ENCODE measurements at places on chromosomes 7 and 10. TPM values are rescaled to one million over a fixed set of nuclear protein-coding genes. Genes with fewer than 3 reads are reported as not detected.

GRCh38 chr7:152354061-152354460 is 81.7 kb downstream of the KMT2C start:
- no peak overlapping the region for H3K4me3 ChIP-seq
- H3K36me3 ChIP-seq, result peaks cover 21% of the 10 kb centered on the region
- no peak for DNase-seq
- no peak overlapping the region for H3K27ac ChIP-seq
- H3K4me1 ChIP-seq, result peaks cover 12% of the 10 kb centered on the region
- H3K27me3 ChIP-seq, result no peaks in the 10 kb centered on the region

- H3K36me3 ChIP-seq, result no peaks in the 10 kb centered on the region
- no peak overlapping the region for H3K4me3 ChIP-seq
- peak; percentile 19 for DNase-seq
- no peaks in the 10 kb centered on the region for H3K27me3 ChIP-seq
- no peaks in the 10 kb centered on the region for H3K4me1 ChIP-seq
- no peak overlapping the region for H3K27ac ChIP-seq
These were observed 20.6 kb upstream of the GDI2 start for GRCh38 chr10:5833814-5834213.

DNA sequence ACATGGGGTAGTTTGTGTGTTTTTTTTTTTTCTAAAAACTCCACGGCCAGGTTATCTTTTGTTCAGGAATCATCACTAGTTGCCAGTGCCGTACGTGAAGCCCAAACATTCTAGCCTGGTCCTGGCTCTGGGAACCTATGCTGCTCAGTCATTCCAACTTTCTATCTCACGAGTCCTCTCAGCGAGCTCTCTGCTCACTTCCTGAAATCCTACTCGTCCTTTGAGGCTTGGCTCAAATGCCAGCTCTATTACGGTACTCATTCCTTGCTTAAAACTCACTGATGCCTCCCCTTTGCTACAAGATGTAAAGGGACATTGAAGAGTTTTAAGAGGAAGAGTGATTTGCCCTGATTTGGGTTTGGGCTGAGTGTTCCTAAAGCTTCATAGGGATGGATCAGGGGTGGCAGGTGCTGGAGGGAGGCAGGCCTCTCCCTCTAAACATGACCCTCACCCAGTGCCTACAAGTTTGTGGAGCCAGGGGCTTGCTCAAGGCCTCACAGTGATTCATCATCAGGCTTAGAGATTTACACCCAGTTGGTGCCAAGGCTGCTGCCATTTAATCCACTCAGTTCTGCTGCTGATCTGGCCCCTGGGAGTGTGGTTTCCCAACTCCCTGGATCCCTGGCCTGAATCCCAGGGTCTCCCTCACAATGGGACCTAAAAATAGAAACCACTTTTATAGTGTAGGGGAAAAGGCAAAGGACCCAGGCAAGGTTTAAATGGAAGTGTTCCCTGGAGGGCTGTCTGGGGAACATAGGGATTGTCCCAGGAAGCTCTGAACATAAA is 46.1 kb upstream of the R3HCC1L start:
- H3K27ac ChIP-seq, result no peak overlapping the region
- no peak overlapping the region for H3K4me3 ChIP-seq
- H3K27me3 ChIP-seq, result no peaks in the 10 kb centered on the region
- H3K4me1 ChIP-seq, result no peaks in the 10 kb centered on the region
- no peaks in the 10 kb centered on the region for H3K36me3 ChIP-seq

DNA sequence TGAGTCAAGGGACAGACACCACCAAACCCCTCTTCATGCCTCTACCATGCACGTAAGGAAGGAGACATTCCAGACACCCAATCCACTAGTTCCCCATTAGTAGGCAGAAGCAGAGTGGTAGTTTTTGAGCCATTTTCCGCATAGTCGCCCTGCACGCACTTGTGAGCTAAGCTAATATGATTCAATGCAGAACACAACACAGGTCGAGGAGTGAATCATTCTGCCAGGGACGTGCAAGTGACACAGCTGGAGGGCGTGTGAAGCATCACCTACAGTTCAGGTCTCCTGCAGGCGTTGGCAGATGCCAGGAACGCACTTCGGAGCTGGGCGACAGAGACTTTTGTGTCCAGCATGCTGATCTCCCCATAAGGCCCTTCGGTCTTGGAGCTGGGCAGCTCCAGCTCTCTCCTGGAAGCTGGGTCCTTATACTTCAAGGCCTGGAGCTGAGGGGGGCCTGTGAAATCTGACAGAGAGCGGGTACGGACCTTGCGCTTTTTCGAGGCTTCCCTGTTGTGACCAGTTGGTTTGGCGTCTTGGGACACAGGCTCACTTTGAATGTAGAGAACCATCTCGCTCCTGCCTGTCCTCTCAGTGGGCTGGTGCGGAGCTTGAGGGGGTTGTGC is 102.4 kb downstream of the SVIL start:
- H3K27me3 ChIP-seq, result no peaks in the 10 kb centered on the region
- no peak for DNase-seq
- peaks cover 53% of the 10 kb centered on the region for H3K4me1 ChIP-seq
- H3K4me3 ChIP-seq, result no peak overlapping the region
- peak overlapping the region; percentile 79 for H3K27ac ChIP-seq

GRCh38 chr10:28858646-28859045 is 181.3 kb downstream of the BAMBI start:
- no peaks in the 10 kb centered on the region for H3K27me3 ChIP-seq
- no peak overlapping the region for H3K27ac ChIP-seq
- no peak for DNase-seq
- no peaks in the 10 kb centered on the region for H3K4me1 ChIP-seq

- no peak overlapping the region for H3K4me3 ChIP-seq
- DNase-seq, result no peak
- no peaks in the 10 kb centered on the region for H3K36me3 ChIP-seq
These were observed 47.9 kb upstream of the CNPY1 start for GRCh38 chr7:155594163-155594732.

- no peak for DNase-seq
- H3K4me1 ChIP-seq, result peaks cover 16% of the 10 kb centered on the region
- H3K27ac ChIP-seq, result no peak overlapping the region
- H3K4me3 ChIP-seq, result no peak overlapping the region
- no peaks in the 10 kb centered on the region for H3K27me3 ChIP-seq
These were observed 62.9 kb upstream of the FAM180A start for GRCh38 chr7:135811506-135811905.

- no peak for DNase-seq
- no peak overlapping the region for H3K4me3 ChIP-seq
- no peak overlapping the region for H3K27ac ChIP-seq
- H3K27me3 ChIP-seq, result no peaks in the 10 kb centered on the region
These were observed 167.6 kb upstream of the FRMD4A start for GRCh38 chr10:14498326-14498725.

The ADAM12 gene
- total RNA-seq, result 0.36 TPM

The GPR26 gene
- not detected for total RNA-seq

- no peaks in the 10 kb centered on the region for H3K27me3 ChIP-seq
- H3K4me3 ChIP-seq, result no peak overlapping the region
- H3K4me1 ChIP-seq, result no peaks in the 10 kb centered on the region
- no peak overlapping the region for H3K27ac ChIP-seq
These were observed 7.6 kb upstream of the GRID2IP start for GRCh38 chr7:6558837-6559236.

The ADAP1 gene
- 15.3 TPM for total RNA-seq

- no peak overlapping the region for H3K27ac ChIP-seq
- no peak for DNase-seq
- H3K4me3 ChIP-seq, result no peak overlapping the region
- no peaks in the 10 kb centered on the region for H3K27me3 ChIP-seq
These were observed 88.1 kb downstream of the FAM53B start for GRCh38 chr10:124656113-124656490.

GRCh38 chr7:158034571-158034970 is 553.1 kb downstream of the PTPRN2 start:
- no peaks in the 10 kb centered on the region for H3K36me3 ChIP-seq
- DNase-seq, result peak; percentile 41
- H3K4me1 ChIP-seq, result no peaks in the 10 kb centered on the region
- H3K27ac ChIP-seq, result no peak overlapping the region
- no peak overlapping the region for H3K4me3 ChIP-seq

The DNAJC30 gene
- total RNA-seq, result 6.6 TPM

The CYCS gene
- total RNA-seq, result 49.9 TPM

- peaks cover 18% of the 10 kb centered on the region for H3K4me1 ChIP-seq
- no peak overlapping the region for H3K27ac ChIP-seq
- no peak for DNase-seq
- H3K4me3 ChIP-seq, result no peak overlapping the region
- H3K27me3 ChIP-seq, result peaks cover 19% of the 10 kb centered on the region
These were observed 22.4 kb downstream of the PRSS2 start for GRCh38 chr7:142793156-142793555.

- H3K4me3 ChIP-seq, result no peak overlapping the region
- DNase-seq, result no peak
- H3K27me3 ChIP-seq, result no peaks in the 10 kb centered on the region
- no peaks in the 10 kb centered on the region for H3K36me3 ChIP-seq
These were observed 189.7 kb downstream of the TCF7L2 start for GRCh38 chr10:113139699-113140098.

GRCh38 chr10:94224656-94225055 is 138.1 kb downstream of the NOC3L start:
- no peaks in the 10 kb centered on the region for H3K27me3 ChIP-seq
- H3K4me3 ChIP-seq, result no peak overlapping the region
- H3K36me3 ChIP-seq, result no peaks in the 10 kb centered on the region
- no peaks in the 10 kb centered on the region for H3K4me1 ChIP-seq
- no peak for DNase-seq

DNA sequence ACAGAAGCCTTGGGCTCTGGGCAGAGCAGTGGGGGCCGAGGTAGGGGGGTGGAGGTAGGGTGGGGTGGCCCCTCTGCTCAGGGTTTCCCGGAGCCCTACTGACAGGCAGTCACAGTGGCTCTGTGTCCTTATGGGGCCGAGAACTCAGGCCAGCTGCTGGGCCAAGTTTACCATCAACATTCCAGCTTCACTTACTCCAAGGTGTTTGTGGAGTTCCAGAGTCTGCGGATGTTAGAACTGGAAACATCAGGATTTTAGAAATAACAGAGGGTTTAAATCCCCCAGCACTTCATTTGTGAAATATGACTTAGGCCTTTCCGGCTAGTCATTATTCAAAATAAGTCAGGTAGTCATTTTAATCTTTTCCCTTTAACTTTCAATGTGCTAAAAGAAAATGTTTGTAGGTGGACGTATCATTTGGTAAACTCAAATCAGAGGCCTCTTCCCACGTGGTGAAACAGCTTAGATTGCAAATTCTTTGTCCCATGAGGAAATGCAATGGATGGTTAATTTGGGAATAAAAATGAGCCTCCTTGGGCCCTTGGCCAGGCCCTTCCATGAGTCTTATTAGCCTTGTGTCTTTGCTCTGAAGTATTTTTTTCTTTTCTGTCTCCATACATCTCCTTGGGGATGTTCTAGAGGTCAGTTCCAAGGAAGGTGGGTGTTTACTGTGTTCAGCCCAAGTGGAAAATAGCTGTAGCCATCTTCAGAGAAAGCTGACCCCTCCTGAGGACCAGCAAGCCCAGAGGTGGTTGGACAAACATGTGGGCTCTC is 99.6 kb upstream of the BTBD16 start:
- H3K27ac ChIP-seq, result peak overlapping the region; percentile 47
- H3K36me3 ChIP-seq, result no peaks in the 10 kb centered on the region
- no peak for DNase-seq
- no peak overlapping the region for H3K4me3 ChIP-seq
- H3K27me3 ChIP-seq, result no peaks in the 10 kb centered on the region

The ABCF2 gene
- total RNA-seq, result 32.1 TPM

- DNase-seq, result peak; percentile 56
- H3K4me1 ChIP-seq, result no peaks in the 10 kb centered on the region
These were observed 91.0 kb downstream of the ADCY1 start for GRCh38 chr7:45665172-45665571.

- no peak overlapping the region for H3K27ac ChIP-seq
- H3K4me3 ChIP-seq, result no peak overlapping the region
- H3K4me1 ChIP-seq, result no peaks in the 10 kb centered on the region
- no peaks in the 10 kb centered on the region for H3K27me3 ChIP-seq
- H3K36me3 ChIP-seq, result no peaks in the 10 kb centered on the region
These were observed 1291.6 kb upstream of the AUTS2 start for GRCh38 chr7:68306692-68307107.

DNA sequence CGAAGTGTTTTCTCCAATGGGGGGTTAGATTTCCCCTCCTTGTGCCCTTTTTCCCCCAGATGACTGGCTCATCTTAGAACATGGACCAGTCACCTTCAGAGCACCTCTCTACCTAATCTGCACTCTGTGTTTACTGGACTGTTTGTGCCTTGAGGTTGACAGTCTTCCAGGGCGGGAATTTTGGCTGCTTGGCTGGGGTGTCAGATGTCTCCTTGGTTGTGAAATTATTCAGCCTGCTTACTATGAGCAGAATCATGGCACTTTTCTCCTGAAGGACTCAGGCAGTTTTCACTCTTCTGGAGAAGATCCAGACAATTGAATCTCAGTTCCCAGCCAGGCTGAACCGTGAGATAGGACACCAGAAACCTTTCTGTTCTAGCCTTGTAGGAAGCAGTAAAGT is 60.3 kb upstream of the NFKB2 start:
- H3K27me3 ChIP-seq, result no peaks in the 10 kb centered on the region
- peak; percentile 82 for DNase-seq
- H3K27ac ChIP-seq, result no peak overlapping the region
- no peak overlapping the region for H3K4me3 ChIP-seq
- no peaks in the 10 kb centered on the region for H3K4me1 ChIP-seq

DNA sequence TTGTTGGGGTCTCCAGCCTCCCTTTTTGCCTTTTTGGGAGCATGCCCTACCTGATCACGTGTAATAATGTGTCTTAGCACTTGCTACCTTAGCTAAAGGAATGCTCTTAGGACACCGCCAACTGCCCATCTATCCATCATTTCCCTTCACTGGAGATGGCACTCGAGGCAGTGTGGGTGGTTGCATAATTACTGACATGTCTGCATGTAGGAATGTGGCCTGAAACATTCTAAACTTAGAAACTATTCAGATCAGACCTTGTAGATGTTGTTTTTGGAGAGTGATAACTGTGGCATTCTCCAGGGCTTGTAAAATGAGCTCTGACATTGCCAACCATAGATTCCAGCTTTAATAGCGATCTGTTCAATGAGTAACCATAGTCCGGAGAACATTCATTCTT is 365.8 kb downstream of the BBS9 start:
- H3K4me3 ChIP-seq, result no peak overlapping the region
- H3K36me3 ChIP-seq, result no peaks in the 10 kb centered on the region
- H3K27ac ChIP-seq, result no peak overlapping the region
- H3K27me3 ChIP-seq, result no peaks in the 10 kb centered on the region
- H3K4me1 ChIP-seq, result peaks cover 18% of the 10 kb centered on the region

DNA sequence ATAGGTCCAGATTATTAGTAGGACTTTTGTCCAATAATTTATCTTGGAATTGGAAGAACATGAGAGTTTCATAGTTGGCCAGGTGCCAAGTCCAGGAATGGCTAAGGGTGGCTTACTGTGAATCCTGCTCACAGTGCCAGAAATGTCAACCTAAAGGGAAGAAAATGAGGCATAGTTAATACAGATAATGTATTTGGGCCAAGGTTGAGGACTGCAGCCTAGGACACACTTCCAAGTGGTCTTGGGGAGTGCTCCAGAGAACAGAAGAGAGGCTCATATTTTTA is 78.2 kb downstream of the MAPK8 start:
- H3K4me3 ChIP-seq, result no peak overlapping the region
- H3K27me3 ChIP-seq, result no peaks in the 10 kb centered on the region
- H3K4me1 ChIP-seq, result peaks cover 24% of the 10 kb centered on the region
- H3K36me3 ChIP-seq, result no peaks in the 10 kb centered on the region
- DNase-seq, result no peak

GRCh38 chr10:31157123-31158010 is 125.7 kb upstream of the ZNF438 start:
- no peaks in the 10 kb centered on the region for H3K36me3 ChIP-seq
- H3K27me3 ChIP-seq, result no peaks in the 10 kb centered on the region
- peaks cover 12% of the 10 kb centered on the region for H3K4me1 ChIP-seq
- DNase-seq, result peak; percentile 81

- H3K27me3 ChIP-seq, result no peaks in the 10 kb centered on the region
- no peak for DNase-seq
- H3K4me1 ChIP-seq, result no peaks in the 10 kb centered on the region
- no peak overlapping the region for H3K4me3 ChIP-seq
- no peak overlapping the region for H3K27ac ChIP-seq
- no peaks in the 10 kb centered on the region for H3K36me3 ChIP-seq
These were observed 36.1 kb upstream of the CHST15 start for GRCh38 chr10:124129471-124129870.
